ENCODE measurements at places on chromosomes 5 and 9. TPM values are rescaled to one million over a fixed set of nuclear protein-coding genes. Genes with fewer than 3 reads are reported as not detected.

DNA sequence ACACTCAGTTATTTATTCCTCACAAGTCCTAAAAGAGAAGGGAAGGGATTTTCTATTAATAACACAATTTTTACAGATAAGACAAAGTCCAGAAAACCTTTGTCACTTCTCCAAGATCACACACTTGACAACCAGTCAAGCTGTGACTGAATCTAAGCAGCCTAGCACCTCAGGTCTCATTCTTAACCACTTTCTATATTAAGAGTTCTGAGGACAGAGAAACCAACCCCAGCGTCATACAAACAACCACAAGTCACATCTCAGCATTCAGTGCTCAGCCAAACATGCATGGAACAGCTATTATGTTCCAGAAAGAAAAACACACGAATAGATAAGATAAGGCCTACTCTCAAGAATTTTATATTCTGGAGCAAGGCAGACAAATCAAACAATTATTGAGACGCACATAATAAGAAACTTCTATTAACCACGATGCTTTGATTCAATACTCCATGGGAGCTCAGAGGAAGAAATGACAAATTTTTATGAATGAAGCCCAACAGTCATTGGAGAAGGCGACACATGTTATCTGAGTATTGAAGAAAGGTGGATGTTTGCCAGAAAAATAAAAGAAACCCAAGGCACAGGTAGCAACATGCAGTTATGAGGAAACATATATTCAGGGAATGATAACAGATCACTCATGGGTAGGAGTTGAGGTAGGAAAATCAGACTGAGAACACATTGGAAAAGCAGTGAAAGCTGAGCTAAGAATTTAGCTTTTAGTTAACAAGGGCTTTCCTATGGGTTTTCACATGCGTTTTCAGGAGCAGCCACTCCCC is 113.1 kb downstream of the HTR4 start:
- no peak for DNase-seq

DNA sequence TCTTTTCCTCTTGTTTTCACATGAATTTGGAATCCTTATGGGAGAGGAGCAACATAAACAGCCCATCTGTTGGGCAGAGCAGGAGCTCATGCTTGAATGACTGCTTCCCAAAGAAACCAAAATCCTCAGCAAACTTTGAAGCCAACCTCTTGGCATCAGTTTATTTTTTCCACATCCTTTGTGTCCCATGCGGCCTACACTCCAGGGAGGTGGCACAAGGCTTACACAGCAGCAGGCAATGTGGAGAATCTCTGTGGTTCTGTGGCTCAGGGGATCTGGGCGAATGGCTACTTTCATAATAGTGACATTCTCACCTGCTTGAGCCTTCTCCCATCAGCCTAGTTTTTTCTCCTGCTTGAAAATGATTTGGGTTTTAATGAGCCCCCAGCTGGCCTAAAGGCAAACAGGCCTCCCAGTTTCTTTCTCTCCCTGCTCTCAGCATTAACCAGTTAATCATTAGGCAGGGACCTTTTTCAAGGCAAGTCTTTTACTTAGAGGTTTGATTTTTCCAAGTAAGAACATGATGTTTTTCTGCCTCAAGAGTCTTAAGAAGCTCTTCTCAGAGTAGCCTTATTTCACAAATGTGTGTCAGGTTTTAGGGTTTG is 370.3 kb downstream of the ARHGEF28 start:
- no peak for DNase-seq

DNA sequence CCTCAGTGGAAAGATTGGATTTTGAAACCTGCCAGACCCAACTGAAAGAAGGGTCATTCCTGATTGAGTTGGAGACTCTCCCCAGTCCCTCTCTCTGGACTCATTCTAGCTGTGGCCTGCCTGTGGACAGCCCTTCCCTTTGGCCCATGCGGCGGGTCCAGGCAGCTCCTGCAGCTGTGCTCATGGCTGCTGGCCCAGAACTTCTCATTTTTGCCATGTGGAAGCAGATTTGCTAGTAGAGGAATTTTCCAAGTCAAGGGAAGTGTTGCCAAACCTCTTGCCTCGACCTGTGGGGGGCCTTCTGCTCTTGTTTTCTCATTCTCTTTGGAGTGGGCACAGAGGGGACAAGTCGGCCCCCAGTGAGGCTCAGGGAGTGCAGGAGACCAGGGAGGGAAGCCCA is 89.2 kb downstream of the ANKRD33B start:
- peak; percentile 37 for DNase-seq

GRCh38 chr9:1077616-1078015 is 27.5 kb downstream of the DMRT2 start:
- DNase-seq = no peak

GRCh38 chr5:63398346-63398745 is 563.9 kb downstream of the HTR1A start:
- DNase-seq = peak; percentile 1

GRCh38 chr5:142981886-142982820 is 212.0 kb downstream of the ARHGAP26 start:
- DNase-seq = peak; percentile 86

DNA sequence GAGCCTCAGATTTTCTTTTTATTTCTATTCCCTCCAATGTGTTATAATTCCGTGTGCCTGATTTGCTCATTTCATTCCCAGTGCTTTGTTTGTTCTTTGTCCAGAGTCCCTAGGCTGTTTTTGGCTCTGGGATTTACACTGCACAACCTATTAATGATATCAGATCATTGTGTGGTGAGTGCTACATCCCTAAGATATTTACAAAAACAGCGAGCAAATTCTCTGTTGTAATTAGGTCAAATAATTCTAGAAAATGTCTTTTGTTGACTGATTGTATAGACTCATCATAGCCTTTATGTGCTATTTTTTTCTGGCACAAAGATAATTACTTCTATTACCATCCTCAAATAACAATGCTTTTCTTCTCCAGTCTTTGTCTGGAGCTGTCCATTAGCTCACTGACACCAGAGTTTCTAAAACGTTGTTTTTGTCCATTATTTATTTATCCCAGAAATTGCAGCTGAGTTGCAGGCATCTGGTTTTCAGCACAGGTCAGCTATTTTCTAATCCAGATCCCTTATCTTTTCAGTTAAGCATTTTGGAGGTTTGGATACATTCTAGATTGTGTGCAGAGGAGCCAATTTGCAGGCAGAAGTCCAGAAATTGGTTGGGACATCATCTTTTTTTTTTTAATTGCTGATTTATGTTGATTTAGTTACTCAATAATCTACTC is 379.9 kb upstream of the DMAC1 start:
- DNase-seq = no peak

GRCh38 chr9:106889061-106889590 is 26.2 kb downstream of the ZNF462 start:
- no peak for DNase-seq

GRCh38 chr9:35490910-35491465 is 1.1 kb downstream of the RUSC2 start:
- peak; percentile 32 for DNase-seq

- DNase-seq = peak; percentile 28
Measured at GRCh38 chr5:118115791-118116190, 872.6 kb downstream of the DTWD2 start.

DNA sequence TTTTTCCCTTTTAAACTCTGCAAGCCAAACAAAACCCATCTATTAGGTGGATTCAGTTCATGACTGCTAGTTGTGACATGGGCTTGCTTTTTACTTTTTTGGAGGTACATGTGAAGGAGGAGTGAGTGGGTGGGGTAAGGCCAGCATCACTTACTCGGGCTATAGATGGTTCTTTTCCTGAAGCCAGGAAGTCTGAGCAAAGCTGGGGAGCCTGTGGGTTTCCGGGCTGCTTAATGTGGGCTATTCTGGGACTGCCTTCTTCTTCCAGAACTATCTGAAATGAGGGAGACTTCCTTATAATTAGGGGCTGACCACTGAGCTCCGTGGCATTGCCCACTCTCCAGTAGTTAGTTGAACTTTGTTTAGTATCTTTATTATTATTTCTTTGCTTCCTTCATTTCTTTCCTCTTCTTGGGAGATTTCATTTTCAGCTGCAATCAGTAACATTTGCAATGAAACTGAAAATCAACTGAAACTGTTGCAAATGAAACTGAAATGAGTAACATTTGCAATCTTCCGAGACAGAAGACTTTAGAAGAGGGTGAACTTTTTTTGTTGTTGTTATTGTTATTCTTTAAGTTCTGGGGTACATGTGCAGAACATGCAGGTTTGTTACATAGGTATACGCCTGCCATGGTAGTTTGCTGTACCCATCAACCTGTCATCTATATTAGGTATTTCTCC is 204.9 kb downstream of the LRRC70 start:
- no peak for DNase-seq

DNA sequence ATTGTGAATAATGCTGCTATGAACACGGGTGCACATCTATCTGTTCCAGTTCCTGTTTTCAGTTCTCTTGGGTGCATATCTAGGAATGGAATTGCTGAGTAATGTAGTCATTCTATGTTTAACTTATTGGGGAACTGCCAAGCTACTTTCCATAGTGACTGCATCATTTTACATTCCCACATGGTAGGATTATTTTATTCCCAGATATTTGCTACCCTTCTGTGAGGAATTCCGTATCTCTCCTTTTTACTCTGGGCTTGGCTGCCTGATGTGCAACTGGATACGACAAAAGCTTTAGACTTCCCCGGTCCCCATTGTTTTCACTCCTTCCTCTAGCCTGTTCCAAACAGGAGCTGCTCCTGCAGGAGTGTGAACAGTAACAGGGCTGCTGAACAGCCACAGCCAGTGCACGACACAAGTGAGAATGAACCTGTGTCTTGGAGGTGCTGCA is 7.2 kb downstream of the TAS2R1 start:
- DNase-seq = peak; percentile 67

DNA sequence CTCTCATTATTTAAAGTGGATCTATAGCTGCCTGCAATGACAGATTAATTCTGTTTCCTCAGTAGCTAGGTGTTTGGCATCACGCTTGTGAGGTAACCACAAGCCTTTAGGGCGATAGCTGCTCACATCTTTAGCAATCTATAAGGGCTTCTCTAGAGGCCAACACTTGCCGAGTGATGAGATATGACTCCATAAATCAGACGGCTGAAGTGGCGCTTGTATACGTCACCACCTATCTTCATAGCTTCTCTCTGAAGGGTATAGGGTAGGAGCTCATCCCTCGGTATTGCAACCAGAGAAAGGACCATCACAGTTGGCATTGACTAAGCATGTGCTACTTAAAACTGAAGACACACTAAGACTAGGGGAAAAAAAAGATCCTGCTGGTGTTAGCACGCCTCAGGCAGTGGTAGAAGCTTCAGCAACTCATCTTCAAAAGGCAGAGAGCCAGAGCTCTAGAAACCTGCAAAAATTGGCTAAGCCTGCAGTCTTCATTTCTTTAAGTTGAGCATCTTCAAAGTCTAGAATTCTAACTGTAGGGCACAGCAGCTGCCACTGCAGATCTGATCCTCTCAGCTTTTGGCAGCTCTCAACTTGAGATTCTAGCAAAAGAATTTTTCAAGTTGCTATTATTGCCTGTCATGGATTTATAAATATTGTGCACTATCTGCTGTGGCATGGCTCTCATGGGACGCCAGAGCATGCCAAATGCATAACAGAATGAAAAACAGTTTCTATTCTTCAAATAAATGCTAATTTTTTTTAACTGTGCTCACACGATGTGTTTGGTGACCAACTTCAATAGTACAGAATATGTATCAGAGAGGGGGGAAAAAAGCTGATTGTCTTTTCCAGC is 37.5 kb downstream of the PSMB7 start:
- DNase-seq = no peak

DNA sequence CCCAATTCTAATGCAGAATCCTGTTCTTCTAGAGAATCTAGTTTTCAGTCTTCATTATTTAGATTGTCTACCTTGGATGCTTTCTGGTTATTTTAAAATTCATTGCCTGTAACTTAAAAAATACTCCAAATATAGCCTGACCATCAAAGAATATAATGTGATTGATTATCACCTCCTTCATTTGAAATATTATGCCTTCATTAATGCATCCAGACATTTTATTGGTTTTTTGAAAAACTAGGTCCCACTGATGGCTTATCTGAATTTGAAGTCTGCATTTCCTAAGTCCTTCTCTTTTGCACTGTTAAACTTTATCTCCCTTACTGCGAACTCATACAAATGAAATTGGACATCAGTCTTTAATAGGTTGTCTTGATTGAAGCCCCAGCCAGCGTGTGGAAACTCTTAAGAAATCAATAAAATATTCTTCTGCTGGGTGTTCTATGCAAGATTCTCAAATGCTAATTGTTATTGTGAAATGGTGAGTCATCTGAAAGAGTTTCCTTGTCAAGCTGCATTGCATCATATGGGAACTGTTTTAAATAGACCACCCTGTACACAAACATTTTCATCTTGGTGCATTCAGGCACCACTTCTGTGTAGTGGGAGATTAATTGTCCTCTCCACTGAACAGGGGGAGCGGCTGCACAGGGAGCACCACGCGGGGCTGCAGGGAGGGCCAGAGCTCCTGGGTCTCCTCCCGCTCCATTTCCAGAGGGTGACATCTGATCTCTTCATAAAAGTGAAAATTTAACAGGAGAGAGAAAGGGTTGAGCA is 92.3 kb upstream of the FANCC start:
- peak; percentile 58 for DNase-seq

DNA sequence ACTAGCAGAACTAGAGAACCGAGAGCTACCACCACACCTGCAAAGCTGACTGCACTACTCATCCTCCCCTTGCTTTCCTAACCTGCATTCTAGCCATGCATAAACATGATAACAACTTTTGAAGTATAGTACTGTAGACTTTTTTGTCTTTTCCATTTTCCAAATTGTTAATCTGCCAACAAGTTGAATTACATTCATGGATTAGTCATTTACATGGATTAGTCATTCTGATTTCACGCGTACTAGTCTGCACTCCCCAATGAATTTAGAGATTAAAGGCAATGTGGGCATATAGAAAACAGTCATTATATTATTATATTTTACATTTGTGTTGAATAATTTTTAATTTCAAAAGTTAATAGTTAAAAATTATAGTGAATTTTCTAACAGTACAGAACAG is 81.4 kb downstream of the EDIL3 start:
- peak; percentile 39 for DNase-seq

GRCh38 chr5:112995764-112996618 is 19.4 kb downstream of the DCP2 start:
- peak; percentile 58 for DNase-seq

DNA sequence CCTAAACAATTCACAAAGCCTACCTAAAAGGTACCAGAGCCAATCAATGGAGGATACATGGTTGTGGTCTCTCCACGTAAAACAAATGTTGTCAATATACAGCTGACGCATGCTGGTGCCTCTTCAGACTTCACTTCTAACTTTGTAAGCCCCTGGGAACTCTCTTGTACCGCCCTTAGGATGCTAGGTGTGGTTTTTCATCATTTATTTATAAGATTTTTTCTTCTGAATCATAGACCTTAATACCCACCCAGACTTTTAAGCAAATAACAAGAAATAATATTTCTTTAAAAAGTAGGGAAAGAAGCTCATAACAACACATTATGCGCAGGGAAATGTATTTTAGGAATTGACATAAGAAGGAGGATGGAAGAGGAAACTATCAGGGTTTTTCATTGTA is 33.0 kb downstream of the SSBP2 start:
- DNase-seq = no peak

- no peak for DNase-seq
Measured at GRCh38 chr5:32153723-32154122, 20.4 kb downstream of the GOLPH3 start.

Gene NOXA1
- not detected for total RNA-seq

Gene PGM5
- total RNA-seq = 0.36 TPM

Gene PCDHB16
- total RNA-seq = 2.1 TPM

Gene BAAT
- total RNA-seq = not detected

Gene PNPLA7
- not detected for total RNA-seq

Gene MRNIP
- total RNA-seq = 9.3 TPM

Gene ZNF483
- 0.98 TPM for total RNA-seq
